ENCODE measurements at places on chromosomes 1 and 21.

GRCh38 chr1:47477595-47478080, 39.8 kb downstream of the FOXD2 start:
- no peak for DNase-seq

GRCh38 chr1:64659478-64660138, 85.3 kb upstream of the RAVER2 start:
- DNase-seq = no peak

DNA sequence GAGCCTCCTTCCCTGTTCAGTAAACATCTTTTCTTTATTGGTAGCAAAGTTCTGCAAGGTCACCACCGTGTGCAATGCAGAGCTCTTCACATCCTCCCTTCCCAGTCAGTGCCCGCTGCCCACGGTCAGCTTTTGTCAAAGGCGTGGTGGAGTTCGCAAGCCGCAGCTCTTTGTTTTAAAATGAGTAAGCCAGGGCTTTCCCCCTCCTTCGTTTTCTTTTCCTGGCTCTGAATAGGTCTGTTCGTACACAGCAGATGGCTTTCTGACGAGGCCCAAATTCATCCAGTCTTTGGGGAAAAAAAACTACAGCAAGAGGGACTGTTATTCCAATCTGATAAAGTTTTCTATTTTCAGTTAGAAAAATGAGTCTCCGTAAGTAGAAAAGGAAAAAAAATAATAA, 153.2 kb downstream of the LRIG2 start:
- peak; percentile 35 for DNase-seq

GRCh38 chr1:67555461-67556296, 125.5 kb upstream of the SERBP1 start:
- DNase-seq = no peak

DNA sequence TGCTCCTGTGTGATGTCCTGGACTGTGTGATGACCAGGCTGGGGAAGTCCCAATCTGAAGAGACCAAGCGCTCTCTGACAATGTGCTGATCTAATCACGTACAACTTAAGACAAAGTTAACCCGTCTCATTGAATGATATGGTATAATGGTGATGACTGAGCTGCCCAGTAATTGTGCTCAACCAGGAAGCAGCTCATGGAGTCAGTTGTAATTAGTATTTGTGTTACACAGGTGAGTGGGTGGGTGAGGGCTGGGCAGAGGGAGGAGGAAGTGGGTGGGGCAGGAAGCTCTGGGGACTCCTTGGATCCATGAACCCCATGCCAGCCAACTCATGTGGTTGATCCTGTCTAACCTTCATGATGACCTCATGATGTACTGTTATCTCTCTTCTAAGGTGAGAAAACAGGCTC, 8.7 kb upstream of the ECE1 start:
- DNase-seq = no peak

DNA sequence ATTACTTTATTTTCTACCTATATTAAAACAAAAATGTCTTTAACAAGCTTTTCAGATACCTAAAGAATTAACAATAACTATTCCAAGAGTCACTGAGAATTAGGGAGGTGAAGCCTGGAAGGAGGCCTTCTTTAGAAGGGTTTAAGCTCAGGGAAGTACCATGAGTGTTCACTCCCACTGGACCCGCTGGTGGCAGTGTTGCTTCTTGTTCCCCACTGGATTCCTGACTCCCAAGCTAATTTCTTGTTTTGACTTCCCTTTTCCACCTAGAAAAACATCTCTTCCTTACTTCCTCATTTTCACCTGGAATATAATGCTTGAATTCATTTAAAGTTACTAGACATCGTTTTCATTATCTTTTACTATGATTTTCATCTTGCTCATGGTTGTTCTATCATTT, 264.2 kb downstream of the HMCN1 start:
- DNase-seq = no peak

GRCh38 chr1:227934476-227935313, 13.0 kb downstream of the WNT9A start:
- DNase-seq = peak; percentile 58

DNA sequence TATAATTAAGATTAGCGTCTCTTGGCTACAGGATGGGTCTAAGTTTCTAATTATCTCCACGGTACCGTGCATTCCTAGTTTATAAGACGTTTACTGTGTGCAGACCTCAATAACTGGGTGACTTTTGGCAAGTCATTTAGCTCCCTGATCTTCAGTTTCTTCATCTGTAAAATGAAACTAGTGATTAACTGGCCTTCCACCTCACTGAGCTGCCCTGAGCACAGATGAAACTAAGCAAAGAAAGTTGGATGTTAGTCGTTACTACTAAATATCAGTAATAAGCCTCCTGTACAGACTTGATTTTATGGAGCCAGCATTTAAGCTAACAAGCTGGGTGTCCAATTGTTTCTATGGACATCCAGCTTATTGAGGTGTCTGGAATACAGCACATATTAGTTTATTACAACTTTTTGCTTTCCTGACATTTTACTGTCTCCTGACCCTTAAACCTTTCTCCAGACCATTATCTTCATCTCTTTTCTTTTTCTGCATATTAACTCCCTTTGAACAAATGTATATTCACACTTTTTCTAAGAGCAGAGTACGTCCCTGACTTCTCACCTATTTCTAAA, 1.1 kb downstream of the CR2 start:
- no peak for DNase-seq

DNA sequence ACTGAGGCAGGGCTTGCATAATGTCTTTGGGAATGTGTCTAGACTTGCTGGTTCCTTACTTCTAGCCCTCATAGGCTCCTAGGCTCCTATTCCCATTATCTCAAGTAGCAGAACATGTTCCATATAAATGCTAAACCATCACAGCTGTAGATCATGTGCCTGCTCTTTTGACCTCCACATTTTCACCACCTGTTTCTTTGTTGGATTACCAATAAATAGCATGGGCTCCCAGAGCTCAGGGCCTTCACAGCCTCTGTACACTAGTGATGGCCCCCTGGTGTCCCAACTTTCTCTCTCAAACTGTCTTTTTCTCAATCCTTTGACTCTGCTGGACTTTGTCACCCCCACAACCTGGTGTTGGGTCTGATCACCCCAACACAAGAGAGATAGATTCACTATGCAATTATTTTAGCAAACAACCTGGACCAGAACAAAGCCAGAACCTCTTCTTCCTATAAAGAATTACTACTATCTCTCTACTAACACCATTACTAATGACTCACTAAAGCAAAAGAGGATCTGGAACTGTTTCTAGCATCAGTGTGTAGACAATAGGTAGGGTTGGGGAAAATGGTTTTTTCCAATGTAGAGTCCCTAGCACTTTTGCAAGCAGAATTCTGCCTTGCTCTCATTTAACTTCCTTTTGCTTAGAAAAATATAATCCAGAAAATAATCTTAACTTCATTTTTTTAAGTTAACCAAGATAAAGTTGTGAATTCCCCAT, 51.7 kb downstream of the WLS start:
- DNase-seq = no peak

- no peak for DNase-seq
Measured at GRCh38 chr1:63602629-63603028, 9.4 kb downstream of the PGM1 start.

DNA sequence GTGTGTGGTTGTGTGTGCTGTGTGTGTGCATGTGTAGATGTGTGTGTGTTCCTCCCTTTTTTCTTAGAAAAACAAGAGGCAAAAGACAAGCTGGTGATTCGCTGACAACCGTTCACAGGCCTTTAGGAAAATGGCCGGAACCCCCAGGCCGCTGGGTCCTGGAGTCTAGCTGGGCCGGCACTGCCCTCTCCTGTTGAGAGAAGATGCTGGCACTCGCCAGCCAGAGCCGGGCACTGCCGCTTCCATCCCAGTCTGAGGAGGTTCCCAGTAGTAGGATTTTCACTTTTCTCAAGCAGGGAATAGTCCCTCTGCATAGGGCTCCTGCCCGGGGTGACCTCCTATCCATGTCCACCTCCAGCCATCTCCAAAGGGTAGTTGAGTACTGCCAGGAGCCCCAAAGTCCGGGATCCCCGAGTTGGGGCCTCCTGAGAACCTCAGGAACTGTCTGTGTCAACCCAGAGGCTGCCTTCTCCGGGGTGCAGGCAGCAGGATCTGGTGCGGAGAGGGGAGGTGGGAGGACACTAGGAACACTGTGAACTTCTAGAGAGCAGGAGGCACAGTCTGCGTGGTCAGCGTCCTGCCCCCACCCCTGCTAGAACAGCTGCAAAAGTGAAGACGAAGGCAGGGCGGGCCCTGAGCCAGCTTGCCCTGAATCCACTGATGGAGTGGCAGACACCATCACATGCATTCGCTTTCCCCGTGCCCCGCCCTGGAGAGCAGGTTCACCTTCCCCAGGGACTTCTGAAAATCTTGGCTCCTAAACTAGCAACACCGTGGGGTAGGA, 44.1 kb upstream of the ARHGEF16 start:
- DNase-seq = no peak

- no peak for DNase-seq
Measured at GRCh38 chr1:24465099-24465498, 37.5 kb upstream of the RCAN3 start.

DNA sequence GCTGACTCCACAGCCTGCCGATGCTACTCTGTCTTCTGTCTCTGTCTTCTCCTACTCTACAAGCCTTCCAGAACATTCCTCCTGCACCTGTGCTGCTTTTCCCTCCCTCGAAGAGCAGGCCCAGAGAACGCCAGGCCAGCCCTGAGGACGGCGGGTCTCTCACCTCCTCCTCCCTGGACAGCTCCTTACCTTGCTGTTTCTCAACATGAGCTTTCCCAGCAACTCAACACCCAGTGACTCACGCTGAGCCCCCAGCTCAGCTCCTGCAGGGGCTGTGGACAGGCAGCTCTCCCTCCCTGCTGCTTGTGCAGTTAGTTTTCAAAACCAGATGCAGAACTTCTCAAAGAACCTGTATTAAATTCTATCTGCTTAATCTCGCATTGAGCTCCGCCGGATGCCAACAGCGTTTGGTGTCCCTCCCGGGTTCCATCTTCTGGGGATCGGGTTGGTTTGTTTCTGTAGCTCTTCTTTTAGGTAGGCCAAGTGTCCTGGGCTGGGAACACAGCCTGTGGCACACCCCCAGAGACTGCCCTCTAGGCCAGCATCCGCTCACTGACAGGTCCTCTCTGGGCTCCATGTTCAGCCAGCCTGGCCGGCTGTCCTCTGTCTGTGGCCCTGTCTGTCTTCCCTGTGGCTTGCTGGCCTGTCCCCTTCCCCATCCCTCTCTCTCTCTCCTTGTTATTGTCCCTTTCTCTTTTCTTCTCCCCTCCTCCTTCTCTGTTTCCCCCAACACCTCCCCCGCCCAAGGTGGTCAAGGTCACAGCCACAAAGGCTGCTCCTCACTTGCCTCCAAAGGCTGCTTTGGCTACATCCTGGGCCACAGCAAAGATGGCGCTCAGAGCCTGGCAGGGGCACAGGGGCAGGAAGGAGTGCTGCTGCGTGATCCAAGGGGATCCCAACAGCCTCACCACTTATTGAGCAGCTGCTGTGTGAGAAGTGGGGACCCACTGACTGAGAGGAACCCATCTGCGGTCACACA, 391.0 kb downstream of the MATN1 start:
- DNase-seq = no peak

GRCh38 chr1:191971447-191971846, 186.8 kb upstream of the RGS18 start:
- DNase-seq = no peak
